ENCODE measurements at places on chromosomes 11 and 22.
A peak's percentile ranks its signal among the peaks of the same experiment; 100 is the strongest.

DNA sequence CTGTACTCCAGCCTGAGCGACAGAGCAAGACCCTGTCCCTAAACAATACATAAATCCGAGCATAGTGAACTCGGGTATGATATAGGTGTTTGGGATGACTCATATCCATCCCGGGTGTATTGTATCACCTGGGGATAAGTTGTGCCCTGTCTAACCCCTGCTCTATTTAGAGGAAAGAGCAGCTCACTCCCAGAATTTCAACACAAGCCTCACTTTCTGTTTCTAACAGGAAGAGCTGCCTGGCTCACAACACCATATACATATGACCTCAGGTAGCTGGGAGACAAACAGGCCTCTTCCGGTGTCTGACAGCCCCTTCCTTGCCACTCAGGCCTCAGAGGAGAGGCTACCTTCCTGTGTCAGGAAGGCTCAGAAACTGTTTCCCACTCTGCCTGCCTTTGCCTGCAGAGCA lies 9.9 kb upstream of the MICALL1 start:
- DNase-seq, result peak; percentile 70

GRCh38 chr11:121282886-121283502 lies 9.6 kb upstream of the SC5D start:
- DNase-seq, result peak; percentile 13

GRCh38 chr22:48429446-48430020 lies 1398.1 kb downstream of the BRD1 start:
- no peak for DNase-seq

GRCh38 chr11:124762105-124762623 lies at the start of gene ESAM:
TSS of gene ESAM (minus strand) at chr11:124762290. CDS start at chr11:124762154, 136 bp downstream.
- DNase-seq, result peak; percentile 95

- no peak for DNase-seq
Measured at GRCh38 chr22:24847490-24847889, 41.5 kb downstream of the SGSM1 start.

DNA sequence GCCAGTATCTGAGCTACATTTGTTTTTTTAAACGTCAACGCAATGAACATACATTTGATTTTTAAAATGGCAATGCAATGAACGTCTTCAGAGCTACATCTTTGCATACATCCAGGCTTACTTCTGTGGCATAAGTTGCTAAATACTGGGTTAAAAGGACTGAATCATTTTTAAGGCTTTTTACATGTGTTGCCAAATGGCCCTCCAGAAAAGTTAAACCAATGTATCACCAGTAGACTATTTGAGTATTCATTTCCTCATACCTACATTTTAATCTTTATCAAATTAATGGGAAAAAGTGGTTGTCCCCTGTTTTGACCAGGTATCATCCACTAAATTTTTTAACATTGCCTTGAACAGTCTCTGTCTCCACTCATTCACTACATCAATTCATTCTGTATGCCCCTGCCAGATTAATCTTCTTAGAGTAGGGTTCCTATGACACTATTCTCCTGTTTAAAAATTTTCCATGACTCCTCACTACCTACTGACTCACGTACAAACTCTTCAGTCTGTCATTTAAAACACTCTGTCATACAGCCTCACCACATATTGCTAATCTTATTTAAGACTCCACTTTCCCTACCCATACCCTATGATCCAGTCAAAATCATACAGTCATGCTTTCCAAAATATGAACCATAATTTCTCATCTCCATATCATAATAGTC lies 12.4 kb upstream of the PRRG4 start:
- no peak for DNase-seq

DNA sequence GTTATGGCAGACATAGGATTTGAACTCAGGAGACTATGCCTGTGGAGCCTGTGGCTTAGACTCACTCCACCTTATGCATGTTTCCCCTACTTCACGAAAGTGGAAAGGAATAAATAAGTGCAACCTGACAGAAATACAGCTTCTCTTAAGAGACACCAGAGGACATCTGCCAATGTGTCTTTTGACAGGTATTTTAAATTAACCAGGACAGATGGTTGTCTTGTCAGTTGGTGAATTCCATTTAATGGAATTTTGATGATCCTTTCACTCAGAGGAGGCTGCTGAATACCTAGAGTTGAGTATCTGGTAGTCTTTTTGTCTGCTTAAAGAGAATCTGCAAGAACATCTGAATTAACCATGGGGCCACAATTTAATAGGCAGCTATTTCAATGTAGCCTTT lies 46.1 kb downstream of the NELL1 start:
- no peak for DNase-seq

DNA sequence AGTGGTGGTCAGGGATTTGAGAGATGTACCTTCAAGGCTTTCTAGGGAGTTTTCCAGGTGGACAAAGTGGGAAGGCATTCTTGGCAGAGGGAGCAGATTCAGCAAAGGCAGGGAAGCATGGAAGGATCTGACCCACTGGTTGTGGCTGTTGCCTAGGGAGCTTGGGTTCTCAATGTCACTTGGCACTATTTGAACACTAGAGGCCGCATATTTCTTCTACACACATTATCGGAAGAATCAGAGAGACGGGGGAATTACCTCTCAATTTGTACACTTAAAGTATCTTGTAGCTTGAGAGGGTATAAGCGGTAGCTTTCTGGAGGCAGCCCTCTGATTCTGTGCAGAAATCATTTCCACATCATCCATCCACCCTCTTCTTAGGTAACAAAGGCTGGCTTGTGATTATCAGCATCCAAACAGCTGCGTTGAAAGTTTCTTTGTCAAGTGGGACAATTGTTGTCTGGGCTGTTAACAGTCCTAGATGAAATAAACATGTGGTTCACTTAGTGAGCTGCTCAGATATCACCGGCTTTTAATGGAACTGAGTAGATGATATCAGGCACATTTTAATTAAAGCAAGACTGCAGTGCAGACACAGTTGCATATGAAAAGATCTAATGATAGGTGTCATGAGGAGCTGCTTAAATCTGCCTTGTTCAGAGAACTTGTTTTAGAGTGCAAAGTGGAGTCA lies 2.6 kb downstream of the NELL1 start:
- peak; percentile 52 for DNase-seq
